Placental pericyte (primary cell): ENCODE measurements at places on chromosomes 4 and X. TPM values are rescaled to one million over a fixed set of nuclear protein-coding genes. Genes with fewer than 3 reads are reported as not detected.

IQSEC2 gene
- 7.7 and 11.7 TPM in 2 replicates for total RNA-seq

RCHY1 gene
- 25.6 and 27.5 TPM in 2 replicates for total RNA-seq

PSAPL1 gene
- not detected in 2 replicates for total RNA-seq

ADH1B gene
- total RNA-seq = not detected in 2 replicates

AMER1 gene
- 1.5 and 2.3 TPM in 2 replicates for total RNA-seq

FREM3 gene
- under 0.01 TPM in 1 of 2 replicates, not detected in the other for total RNA-seq

RAB9B gene
- 0.14 TPM in 1 of 2 replicates, not detected in the other for total RNA-seq

MUC7 gene
- not detected in 2 replicates for total RNA-seq

GLOD5 gene
- not detected in 2 replicates for total RNA-seq

DGKK gene
- total RNA-seq = not detected in 2 replicates

RAI2 gene
- under 0.01 TPM in 1 of 2 replicates, not detected in the other for total RNA-seq

CRMP1 gene
- under 0.01 TPM in 1 of 2 replicates, not detected in the other for total RNA-seq

IGSF1 gene
- total RNA-seq = 0.29 and 0.44 TPM in 2 replicates

RNF212 gene
- total RNA-seq = 0.72 and 2.6 TPM in 2 replicates

NXF3 gene
- not detected in 2 replicates for total RNA-seq

RBMXL3 gene
- total RNA-seq = not detected in 2 replicates

TMSB15A gene
- 1.0 TPM in 1 of 2 replicates, not detected in the other for total RNA-seq

C4orf50 gene
- total RNA-seq = not detected in 2 replicates

MID1IP1 gene
- 72.2 and 83.4 TPM in 2 replicates for total RNA-seq

NLGN4X gene
- total RNA-seq = 3.1 and 5.3 TPM in 2 replicates

ATOH1 gene
- not detected in 2 replicates for total RNA-seq

NLRP2B gene
- not detected in 2 replicates for total RNA-seq

OPN1MW gene
- total RNA-seq = not detected in 2 replicates

SHROOM3 gene
- total RNA-seq = 7.9 and 42.5 TPM in 2 replicates

MAGEA4 gene
- not detected in 2 replicates for total RNA-seq

ADH7 gene
- not detected in 2 replicates for total RNA-seq

ALAS2 gene
- total RNA-seq = not detected in 2 replicates

BMP3 gene
- total RNA-seq = 0.14 TPM in 1 of 2 replicates, not detected in the other

CT45A9 gene
- not detected in 2 replicates for total RNA-seq

MAGEA2B gene
- not detected in 2 replicates for total RNA-seq

RS1 gene
- not detected in 2 replicates for total RNA-seq

PDLIM3 gene
- total RNA-seq = 67.2 and 98.6 TPM in 2 replicates

NCAPG gene
- 2.2 and 62.7 TPM in 2 replicates for total RNA-seq

ACOX3 gene
- 17.9 and 29.3 TPM in 2 replicates for total RNA-seq
